Esophagus squamous epithelium (tissue), 5 donors: ENCODE measurements at places on chromosomes 4 and X. TPM values are rescaled to one million over a fixed set of nuclear protein-coding genes. Genes with fewer than 3 reads are reported as not detected.

MAPK10 gene
- 1.7 TPM for total RNA-seq

GRCh38 chrX:122552286-122552800, 631.7 kb upstream of the GRIA3 start:
- no peak overlapping the region for H3K4me3 ChIP-seq
- no peak overlapping the region for H3K27ac ChIP-seq
- DNase-seq: no peak
- H3K36me3 ChIP-seq: no peaks in the 10 kb centered on the region
- H3K4me1 ChIP-seq: no peaks in the 10 kb centered on the region
- H3K27me3 ChIP-seq: no peaks in the 10 kb centered on the region

DNA sequence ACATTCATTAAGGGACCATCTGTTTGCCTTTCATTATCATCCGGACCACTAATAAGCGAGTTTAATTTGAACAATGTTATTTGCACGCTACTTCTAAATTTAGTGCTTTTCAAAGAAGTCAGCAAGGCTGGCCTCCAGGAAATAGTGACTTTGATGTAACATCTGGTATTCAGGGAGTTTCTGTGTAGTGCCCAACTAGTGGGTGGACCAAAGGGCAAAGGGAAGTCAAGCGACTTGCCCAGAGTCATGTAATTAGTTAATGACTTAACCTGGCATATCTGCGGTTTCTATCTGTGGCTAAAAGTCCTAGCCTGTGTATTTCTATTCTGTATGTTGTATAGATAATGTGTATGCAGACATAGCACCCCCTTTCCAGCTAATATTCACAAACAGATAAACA, 56.3 kb upstream of the LCORL start:
- H3K27ac ChIP-seq: no peak overlapping the region
- no peak overlapping the region for H3K4me3 ChIP-seq
- H3K27me3 ChIP-seq: no peaks in the 10 kb centered on the region
- H3K36me3 ChIP-seq: no peaks in the 10 kb centered on the region
- no peak for DNase-seq

DNA sequence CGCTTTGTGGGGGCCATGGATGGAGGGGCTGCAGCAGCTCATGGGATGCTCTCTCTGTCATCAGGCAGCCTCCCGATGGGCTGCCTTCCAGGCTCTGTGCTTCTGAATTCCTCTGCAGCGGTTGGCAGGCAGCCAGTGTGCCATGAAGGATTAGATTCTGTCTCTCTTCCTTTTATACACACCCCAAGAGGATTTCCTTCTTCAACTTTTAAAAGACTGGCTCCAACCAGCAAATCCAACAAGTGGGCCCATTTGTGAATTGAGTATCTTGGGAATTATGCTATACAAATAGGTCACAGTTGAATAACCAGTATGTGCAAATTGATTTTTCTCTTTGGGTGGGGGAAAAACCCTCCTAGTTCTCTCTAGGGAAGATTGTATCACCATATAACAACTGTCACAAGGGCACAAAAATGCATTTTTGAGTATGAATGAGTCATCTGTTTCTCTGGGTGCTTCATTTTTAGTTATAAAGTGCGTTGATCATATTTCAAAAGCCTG, 96.8 kb upstream of the FAT1 start:
- H3K4me3 ChIP-seq: no peak overlapping the region
- H3K27me3 ChIP-seq: no peaks in the 10 kb centered on the region
- no peaks in the 10 kb centered on the region for H3K36me3 ChIP-seq
- DNase-seq: no peak
- H3K4me1 ChIP-seq: no peaks in the 10 kb centered on the region

- DNase-seq: no peak
- no peaks in the 10 kb centered on the region for H3K36me3 ChIP-seq
- H3K27me3 ChIP-seq: no peaks in the 10 kb centered on the region
- H3K4me3 ChIP-seq: no peak overlapping the region
- no peaks in the 10 kb centered on the region for H3K4me1 ChIP-seq
- H3K27ac ChIP-seq: no peak overlapping the region
Measured at GRCh38 chr4:123430031-123430430, 33.4 kb downstream of the SPRY1 start.

- H3K4me3 ChIP-seq: no peak overlapping the region
- DNase-seq: no peak
- no peaks in the 10 kb centered on the region for H3K36me3 ChIP-seq
- H3K4me1 ChIP-seq: no peaks in the 10 kb centered on the region
Measured at GRCh38 chr4:3016961-3017360, 53.6 kb downstream of the GRK4 start.
